HFFc6 (cell line): ENCODE measurements at places on chromosomes 11 and 22. TPM values are rescaled to one million over a fixed set of nuclear protein-coding genes. Genes with fewer than 3 reads are reported as not detected.
A peak's percentile ranks its signal among the peaks of the same experiment; 100 is the strongest.

CHRNA10 gene
- 0.52 to 0.84 TPM (median 0.57 TPM) in 3 replicates for total RNA-seq

DNA sequence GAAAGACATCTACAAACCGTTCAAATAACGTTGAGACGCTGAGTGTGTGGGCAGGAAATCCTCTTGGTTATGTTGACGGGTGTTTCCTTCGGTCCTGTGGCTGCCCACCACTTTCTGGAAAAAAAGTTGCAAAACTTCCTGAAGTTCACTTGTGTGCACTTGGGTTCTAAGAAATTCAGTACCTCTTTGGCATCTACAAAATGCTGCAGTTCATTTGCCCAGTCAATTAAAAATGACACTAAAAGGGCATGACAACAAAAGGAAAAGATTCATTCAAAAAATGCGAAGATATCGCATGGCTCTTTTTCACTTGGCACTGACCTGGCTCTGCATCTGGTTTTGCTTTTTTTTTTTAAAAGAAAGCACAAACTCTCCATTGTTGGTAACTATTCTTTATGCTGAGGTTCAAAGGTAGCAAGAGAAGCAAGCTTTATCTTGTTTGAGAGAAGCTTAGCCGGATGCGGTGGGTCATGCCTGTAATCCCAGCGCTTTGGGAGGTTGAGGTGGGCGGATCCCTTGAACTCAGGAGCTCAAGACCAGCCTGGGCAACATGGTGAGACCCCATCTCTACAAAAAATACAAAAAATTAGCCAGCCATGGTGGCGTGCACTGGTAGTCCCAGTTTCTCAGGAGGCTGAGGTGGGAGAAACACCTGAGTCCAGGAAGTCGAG lies 10.6 kb upstream of the XBP1 start:
- DNase-seq, result no peak
- no peaks in the 10 kb centered on the region for H3K4me1 ChIP-seq
- no peak overlapping the region for H3K4me3 ChIP-seq
- no peak overlapping the region for H3K27ac ChIP-seq
- no peaks in the 10 kb centered on the region for H3K36me3 ChIP-seq

GRCh38 chr11:76604081-76604625 lies 66.4 kb downstream of the LRRC32 start:
- H3K4me3 ChIP-seq, result no peak overlapping the region
- H3K36me3 ChIP-seq, result no peaks in the 10 kb centered on the region; the same call in 1 of the 2 replicates
- H3K27me3 ChIP-seq, result peaks cover 12% of the 10 kb centered on the region
- peak overlapping the region; percentile 8; the same call in 1 of the 2 replicates for H3K27ac ChIP-seq

GRCh38 chr11:72305077-72305476 lies 61.1 kb upstream of the PHOX2A start:
- H3K36me3 ChIP-seq, result peaks cover 32% of the 10 kb centered on the region
- H3K4me3 ChIP-seq, result no peak overlapping the region
- no peaks in the 10 kb centered on the region; the same call in 1 of the 2 replicates for H3K27me3 ChIP-seq
